Spleen (tissue), 13 donors: ENCODE measurements at places on chromosomes 3 and 15. TPM values are rescaled to one million over a fixed set of nuclear protein-coding genes. Genes with fewer than 3 reads are reported as not detected.
A peak's percentile ranks its signal among the peaks of the same experiment; 100 is the strongest.

DNA sequence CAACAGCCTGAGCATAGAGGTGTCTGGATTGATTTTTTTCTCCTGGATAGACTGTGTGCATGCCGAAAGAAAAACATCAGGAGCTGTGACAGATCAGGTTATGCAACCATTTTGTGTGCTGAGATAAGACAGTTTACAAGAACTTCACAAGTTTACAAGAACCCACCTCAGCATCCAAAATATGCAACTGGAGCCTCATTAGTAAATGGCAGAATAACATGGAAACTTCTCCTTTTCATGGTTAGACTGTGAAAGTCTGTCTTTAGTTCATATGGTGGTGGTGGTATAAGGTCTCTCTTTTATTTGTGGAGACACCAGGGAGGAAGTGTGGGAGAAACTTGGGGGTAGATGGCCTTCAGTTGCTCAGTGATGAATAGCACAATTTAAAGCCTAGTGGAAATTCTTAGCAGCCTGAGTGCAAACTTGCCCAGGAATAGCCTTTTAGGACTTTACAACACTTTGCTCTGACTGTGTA lies 3.7 kb upstream of the ZNF609 start:
- no peak for DNase-seq

The SENP7 gene
- 42.3 TPM for total RNA-seq

DNA sequence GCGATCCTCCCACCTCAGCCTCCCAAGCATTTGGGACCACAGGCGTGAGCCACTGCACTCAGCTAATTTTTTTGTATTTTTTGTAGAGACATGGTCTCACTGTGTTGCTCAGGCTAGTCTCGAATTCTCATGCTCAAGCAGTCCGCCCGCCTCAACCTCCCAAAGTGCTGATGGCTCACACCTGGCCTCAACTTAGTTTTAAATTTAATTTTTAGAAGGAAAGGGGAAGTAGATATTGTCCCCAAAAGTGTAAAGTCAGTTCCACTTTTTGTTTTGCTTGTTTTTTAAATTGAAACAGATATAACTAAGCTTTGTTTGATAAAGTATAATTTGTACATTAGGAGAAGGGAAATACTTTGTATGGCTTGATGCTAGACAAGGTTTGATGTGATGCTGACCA lies 31.3 kb upstream of the NFKBIZ start:
- DNase-seq, result peak; percentile 76

- DNase-seq, result no peak
Observed at GRCh38 chr3:6791161-6791560, 69.8 kb upstream of the GRM7 start.

GRCh38 chr3:139560411-139560810 lies 20.9 kb upstream of the RBP1 start:
- no peak for DNase-seq

- no peak for DNase-seq
Observed at GRCh38 chr3:27467545-27467944, 16.6 kb downstream of the SLC4A7 start.

DNA sequence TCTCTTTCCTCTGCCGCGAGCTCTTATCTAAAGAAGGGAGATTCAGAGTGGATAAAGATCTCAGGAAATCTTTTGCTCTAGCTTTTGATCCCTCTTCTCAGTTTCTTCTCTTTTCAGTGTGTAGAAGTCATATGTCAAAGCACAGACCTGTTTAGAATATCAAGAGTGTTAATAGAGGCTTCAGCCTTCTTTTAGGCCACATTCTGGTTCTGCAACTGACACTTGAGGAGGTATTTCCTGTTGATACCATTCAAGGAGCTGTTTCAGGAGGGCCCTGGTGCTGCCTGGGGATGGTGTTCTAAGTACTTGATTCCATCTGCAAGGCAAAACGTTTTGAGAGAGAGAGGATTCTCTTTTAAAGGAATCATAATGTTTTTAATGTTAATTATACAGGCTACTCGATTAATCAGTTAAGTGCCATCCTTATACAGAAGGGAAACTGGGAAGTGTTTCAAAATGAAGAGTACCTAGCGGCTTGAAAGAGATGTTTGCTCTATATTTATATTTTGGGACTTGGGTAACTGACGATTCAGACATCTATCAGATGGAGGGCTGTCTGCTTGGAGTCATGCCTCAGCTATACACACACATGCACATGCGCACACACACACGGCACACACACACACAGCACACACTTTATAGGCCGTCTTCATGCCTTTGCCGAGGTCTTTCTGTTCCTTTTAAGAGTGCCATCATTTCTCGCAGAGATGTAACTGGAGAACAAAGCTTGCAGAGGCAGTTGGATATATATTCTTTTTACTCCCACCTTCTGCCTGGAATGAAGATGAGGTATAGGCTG lies 313.9 kb downstream of the PTPRG start:
- DNase-seq, result no peak

DNA sequence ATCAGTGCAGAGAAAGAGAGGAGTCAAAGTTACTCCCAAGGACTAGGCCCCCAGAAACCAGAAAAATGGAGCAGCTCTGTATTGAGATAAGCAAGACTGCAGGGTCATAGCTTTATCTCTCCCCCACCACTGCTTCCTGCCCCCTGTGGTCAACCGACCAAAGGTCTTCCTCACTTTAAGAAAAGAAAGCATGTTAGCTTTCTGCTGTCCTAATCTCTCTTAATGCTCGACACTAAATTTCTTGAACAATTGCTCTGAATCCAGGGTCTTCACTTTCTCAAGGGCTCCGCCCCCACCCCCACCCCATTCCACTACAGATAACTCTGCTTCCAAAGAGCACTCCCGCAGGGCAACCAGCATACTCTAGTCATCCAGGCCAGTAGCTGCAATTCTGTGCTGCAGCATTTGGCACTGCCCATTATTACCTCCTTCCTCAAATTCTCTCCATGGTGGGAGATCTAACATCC lies 31.9 kb downstream of the TNIK start:
- no peak for DNase-seq

GRCh38 chr3:179604321-179605078 lies at the start of the genes MRPL47 and NDUFB5:
MRPL47 (minus strand) TSS chr3:179604638; CDS start chr3:179604624, 14 bp downstream.
NDUFB5 (plus strand) TSS chr3:179604794; CDS start chr3:179604816, 22 bp downstream.
- DNase-seq, result peak; percentile 97

DNA sequence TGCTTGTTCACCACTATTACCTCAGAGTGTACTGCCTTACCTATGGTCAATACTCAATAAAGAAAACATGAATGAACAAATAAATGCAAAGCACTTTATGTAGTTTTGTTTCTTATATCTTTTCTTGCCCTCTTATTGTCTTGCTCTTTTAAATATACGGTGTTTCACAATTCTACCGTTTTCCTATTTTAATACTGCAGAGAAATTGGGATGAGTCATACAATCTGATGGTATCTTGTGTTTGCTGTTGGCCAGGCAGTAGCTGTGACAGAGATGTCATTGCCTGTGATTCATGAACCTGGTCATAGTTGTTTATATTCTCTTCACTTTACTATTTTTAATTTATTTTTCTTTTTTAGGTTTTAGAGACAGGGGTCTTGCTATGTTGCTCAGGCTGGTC lies 48.3 kb downstream of the SERP1 start:
- DNase-seq, result no peak

The ST8SIA2 gene
- not detected for total RNA-seq

DNA sequence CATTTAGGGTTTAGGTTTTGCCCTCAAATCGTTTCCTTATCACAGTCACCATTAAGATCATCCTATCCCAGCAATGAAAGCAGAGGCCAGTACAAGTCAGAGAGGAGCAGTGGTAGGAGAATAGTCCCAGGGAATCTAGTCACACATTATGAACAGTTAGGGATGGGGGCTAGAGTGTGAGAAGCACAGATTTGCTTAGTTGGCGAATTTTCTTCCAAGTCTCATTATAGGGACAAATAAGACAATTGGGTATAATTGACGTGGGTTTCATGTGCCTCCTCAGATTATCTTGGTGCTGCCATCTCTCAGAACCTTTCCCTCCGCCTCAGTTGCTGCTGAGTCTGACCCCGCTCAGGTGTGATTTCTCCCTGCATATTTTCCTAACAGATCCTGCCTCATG lies 407.1 kb downstream of the SQOR start:
- no peak for DNase-seq

DNA sequence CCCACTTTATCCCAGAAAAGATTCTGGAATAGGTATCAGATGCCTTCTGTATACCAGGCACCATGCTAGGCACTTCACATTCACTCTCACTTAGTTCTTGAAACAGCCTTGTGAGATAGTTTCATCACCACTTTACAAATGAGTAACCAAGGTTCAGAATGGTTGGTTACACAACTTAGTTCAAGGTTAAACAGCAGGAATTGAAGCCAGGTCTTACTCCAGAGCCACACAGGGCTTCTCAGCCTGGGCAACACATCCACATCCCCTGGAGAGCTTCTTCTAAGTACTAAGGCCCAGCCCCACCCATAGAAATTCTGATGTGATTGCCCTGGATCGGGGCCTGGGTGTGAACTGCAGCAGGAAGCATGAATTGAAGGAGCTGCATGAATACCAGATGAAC lies 18.6 kb downstream of the WHAMM start:
- no peak for DNase-seq

The TMEM45A gene
- 10.4 TPM for total RNA-seq

GRCh38 chr15:66278056-66278455 lies 15.3 kb upstream of the DIS3L start:
- no peak for DNase-seq

DNA sequence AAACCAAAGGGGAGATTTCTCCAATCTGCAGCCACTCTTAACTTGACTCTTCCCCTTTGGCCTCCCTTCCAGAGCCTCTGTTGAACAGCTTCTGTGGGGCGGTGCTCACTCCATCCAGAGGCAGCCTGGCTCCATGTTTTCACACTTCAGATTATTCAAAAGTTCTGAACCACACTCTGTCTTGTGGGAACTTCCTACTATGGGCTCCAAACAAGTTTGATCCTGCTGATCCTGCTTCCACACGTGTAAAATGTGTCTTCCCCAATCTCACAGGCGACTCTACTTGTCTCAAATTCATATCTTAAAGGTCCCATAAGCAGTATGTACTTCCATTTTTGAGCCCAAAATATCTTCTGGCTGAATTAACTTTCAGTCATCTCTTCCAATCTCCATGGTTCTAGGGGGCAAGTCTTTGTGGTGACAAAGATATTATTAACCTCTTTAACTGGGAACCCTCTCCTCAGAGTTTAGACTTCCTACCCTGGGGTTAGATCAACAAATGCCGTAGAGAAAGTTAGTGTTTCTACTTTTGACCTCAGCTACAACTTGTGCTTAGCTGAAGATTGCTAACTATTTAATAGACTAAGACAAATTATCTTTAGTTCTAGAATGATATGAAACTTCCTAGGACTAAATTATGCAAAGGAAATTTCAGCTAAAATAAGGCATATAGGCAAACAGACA lies 176.3 kb upstream of the BCL6 start:
- DNase-seq, result no peak

GRCh38 chr15:77654975-77655374 lies 22.3 kb upstream of the LINGO1 start:
- no peak for DNase-seq

The FOXB1 gene
- not detected for total RNA-seq

The RNF123 gene
- total RNA-seq, result 39.3 TPM

The SLC22A14 gene
- total RNA-seq, result not detected

The PRKCI gene
- 17.7 TPM for total RNA-seq

DNA sequence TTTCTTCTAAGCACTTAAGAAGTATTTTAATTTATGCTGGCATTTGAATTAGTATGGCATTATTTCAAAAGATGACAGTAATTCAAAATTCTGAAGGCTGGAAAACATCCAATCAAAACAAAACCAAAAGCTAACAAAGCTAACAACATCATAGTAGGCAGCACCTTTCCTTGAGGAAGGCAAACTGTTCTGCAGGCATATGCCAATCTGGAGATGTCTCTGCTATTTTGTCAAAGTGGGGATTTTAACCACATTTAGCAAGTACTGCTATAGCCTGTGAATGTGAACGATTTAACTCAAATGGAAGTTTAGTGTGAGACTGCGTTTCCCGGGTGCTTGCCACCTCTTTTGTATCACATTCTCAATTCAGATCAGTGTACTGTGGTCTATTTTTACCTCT lies 16.7 kb upstream of the GABRA5 start:
- no peak for DNase-seq

DNA sequence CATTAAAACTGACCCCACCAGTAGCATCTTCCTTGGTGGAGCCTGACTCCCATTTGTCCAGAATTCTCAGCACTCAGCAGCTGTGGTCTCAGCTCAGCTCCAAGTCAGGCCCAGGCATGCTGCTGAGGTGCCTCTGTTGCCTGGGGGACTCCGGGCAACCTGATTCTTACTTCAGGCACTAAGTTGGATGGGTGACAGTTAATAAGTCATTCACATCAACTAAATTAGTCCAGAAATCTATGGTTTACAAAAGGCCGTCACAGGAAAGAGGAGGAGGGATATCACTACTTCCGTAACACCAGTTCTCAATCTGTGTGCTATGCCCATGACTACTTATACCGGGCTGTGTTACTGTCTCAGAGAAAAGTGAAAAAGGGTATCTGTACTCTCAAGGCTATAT lies 310.2 kb downstream of the SATB1 start:
- no peak for DNase-seq

DNA sequence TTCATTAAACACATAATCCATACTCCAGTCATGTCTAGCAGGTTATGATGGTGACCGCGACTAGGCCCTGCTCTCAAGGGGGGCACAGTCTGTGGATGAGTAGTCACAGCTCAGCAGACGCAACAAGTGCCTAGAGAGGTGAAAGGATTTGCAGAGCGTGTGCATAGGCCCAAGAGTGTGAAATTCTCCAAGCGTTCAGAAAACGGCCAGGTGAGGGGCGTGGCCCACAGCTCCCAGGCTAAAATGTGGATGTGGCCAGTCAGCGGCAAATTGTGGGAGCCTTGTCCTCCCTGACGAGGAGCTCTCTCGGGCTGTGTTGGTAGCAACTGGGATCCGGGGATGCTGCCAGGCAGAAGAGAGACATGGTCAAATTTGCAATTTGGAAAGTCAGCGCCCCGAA lies 46.4 kb upstream of the TSEN2 start:
- no peak for DNase-seq

DNA sequence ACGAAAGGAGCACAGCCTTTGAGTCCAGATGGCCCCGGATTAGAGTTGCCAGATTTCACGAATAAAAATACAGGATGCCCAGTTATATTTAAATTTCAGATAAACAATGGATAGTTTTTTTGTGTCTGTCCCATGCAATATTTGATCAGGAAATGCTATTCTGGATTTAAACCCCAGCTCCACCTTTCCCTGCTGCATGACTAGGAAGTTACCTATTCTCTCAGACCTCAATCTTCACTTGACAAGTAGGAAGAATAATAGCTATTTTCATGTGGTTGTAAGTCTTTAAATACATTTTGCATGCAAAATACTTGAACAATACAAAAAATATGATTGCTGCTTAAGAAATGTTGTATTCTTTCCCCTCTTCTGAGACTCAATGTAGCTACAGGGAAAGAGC lies 125.3 kb upstream of the P2RY1 start:
- no peak for DNase-seq

The EPHA6 gene
- total RNA-seq, result not detected

The PLCL2 gene
- total RNA-seq, result 41.1 TPM

- peak; percentile 85 for DNase-seq
Observed at GRCh38 chr3:13021141-13022114, 51.8 kb downstream of the IQSEC1 start.

DNA sequence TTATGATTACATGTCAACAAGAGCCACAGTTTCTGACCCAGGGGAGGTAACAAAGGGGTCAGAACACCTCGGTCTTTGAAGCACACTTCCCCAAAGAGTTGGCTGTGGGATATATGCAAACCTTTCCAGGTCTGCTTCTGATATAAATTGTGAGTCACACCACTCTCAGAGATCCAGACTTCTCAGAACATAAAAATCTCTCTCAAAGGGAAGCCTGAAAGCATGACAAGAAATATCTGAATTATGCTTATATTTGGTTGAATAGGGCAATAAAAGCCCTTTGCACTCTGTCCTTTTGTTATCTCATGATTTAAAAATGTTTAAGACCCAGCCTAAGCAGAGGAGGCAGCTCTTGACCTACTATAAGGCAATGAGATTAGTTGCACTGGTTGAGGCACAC lies 56.8 kb downstream of the MYH15 start:
- no peak for DNase-seq

The RBMS3 gene
- 68.5 TPM for total RNA-seq

The FAM3D gene
- not detected for total RNA-seq

The ZNF501 gene
- total RNA-seq, result 5.9 TPM
